CD4-positive, CD25-positive, alpha-beta regulatory T cell (primary cell): ENCODE measurements at places on chromosomes 11 and 22.

DNA sequence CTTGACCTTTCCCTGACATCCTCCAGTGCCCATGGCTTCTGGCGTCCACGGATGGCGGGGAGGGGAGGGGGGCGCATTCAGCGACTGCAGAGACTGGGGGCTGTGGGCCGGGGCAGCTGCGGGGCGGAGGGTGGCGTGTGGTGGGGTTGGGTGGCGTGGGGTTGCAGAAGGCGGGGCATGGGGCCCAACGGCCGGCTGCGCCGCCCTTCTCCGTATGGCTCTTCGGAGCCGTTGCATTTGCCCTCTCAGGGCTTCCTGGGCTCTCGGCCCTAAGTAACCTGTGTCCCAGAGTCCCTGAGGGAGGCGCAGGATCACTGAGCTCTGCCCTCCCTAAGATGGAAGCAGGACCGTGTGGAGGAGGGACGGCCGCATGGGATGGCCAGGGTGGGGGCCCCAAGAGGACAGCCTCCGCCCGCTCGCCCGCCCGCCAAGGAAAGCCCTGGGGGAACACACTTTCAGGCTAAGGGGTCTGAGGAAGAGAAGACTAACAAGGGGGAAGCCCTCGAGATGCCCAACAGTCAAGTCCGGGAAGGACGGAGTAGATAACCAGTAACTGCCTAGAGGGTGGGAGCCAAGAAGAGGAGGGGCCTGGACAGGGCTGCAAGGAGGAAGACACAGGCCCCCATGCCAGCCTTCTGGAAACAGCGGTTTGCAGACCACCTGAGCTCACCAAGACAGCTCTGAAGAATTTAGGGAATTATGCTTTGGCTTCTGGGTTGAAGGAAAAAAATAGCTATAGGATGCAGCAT, 9.2 kb upstream of the AIFM3 start:
- no peak for DNase-seq

DNA sequence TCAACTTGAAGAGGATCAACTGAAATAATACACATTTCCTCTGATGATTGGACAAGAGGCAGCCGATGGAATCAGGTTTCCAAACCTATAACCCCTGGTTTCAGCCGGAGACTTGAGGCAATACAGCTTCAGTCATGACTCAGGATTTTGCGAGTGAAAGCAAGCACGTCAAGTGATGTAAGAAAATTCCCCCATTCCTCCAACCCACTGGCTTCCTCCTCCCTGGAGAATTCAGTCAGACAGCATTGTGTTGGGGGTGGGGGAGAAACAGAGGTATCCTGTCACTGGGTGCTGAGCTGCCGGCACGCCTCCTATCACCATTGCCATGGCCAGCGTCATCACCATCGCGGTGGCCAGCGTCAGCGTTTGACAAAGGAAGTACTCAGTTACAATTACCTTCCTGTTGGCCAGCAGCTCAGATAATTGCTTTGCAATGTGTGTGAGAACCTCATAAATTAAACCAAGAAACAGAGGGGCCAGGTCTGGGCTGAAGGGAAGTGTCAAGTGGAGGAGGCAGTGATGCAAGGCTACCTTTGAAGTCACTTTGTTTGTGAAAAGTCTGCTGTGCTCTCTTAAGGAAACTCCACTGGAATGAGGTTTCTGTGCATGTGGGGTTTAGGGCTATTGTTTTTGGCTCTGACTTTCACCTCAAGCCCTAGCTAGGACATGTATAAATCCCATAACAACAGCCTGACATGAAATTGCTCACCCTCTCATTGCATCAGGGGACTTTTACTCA, 50.2 kb downstream of the LIF start:
- peak; percentile 46 for DNase-seq

GRCh38 chr22:41350087-41350486, 31.7 kb upstream of the TEF start:
- no peak for DNase-seq

DNA sequence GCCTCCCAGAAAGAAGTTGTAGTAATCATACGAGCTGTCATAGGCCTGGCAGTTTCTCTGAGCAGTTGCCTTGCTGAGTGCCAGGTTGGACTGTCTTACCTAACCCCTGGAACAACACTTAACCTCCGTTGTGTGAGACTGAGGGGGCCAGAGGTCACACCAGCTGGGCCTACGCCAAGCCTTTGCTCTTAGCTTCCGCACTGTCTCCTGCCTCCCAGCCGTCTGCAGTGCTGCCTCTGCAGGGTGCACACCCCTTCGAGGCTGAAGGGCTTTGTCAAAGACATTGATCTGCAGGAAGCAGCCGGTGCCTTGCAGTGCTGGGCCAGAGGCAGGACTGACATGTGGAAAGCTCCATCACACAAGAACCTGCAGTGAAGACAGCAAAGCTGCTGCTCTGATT, 16.7 kb downstream of the TAB1 start:
- no peak for DNase-seq

- no peak for DNase-seq
These were observed 294.6 kb upstream of the NARS2 start for GRCh38 chr11:78869293-78869692.

- no peak for DNase-seq
These were observed 1.2 kb upstream of the CDPF1 start for GRCh38 chr22:46251266-46251665.

DNA sequence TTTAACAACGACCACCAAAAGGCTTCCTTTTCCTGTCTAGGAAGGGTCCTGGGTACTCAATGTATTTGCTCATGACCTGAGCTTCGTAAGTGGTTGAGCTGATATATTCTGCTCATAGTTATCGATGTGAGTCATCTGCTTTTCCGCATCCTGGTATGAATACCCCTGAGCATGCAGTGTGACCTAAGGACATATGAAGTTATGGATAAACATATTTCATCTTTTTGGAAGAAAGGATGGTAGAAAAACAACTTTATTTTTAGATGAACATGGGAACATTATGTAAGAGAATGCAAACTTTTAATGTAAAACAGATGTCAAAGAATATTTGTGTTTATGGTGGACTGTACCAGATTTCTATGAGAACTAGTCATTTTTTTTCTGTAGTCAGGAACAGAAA, 28.4 kb downstream of the TRPC6 start:
- DNase-seq: no peak

- DNase-seq: no peak
These were observed 14.4 kb downstream of the MPPED1 start for GRCh38 chr22:43425976-43426785.

GRCh38 chr22:38213319-38213989, 11.7 kb downstream of the MAFF start:
- no peak for DNase-seq

- DNase-seq: no peak
These were observed 3.8 kb downstream of the HEPN1 start for GRCh38 chr11:124922831-124923230.

DNA sequence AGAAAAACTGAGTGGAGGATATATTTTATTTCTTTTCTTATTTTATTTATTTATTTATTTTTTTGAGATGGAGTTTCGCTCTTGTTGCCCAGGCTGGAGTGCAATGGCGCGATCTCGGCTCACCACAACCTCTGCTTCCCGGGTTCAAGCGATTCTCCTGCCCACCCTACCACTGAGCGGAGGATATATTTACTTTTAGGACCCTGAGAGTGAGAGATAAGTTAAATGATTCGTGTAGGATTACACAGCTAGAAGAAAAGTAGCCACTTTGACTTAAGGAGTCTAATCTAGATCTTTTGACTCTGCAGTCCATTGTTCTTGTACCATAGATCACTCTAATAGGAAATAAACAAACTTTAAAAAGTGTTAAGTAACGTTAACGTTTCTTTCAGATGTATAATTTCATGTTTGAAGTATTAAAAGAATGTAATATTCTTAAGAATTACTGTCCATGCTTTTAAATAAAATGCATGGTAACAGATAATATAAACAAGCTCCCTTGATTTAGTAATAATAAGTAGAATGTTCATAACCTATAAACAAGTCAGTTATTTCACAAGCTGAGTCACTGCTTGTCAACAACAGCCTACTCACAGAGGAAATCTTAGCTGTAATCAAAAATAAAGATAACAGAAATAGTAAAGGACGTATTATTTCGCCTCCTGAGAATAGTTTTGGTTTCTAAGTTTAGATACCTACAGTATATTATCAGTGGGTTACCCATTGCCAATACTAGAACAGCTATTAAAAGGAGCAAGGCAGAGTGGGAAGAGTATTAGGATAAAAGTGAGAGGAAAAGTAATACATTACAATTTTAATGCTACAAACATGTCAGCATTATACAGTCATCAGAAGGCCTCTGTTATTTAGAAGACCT, 18.6 kb downstream of the USP47 start:
- no peak for DNase-seq

DNA sequence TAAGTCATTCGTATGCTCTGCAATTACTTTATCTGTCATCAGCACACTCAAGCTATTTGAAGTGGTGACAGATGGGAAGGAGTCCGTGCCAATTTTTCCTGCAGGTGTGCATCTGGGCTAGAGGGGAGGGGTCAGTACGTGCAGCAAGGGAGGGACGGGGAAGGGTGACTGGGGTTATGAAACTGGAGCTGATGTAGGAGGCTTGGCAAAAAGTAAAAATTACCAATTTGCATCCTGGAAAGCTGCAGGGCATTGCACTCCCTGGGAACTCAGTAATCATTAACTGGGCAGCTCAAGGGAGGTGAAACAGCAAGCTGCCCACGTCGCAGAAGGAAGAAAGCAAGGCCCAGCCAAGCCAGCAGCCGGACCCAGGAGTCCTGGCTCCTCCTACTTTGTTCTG, 87.1 kb upstream of the TMEM45B start:
- no peak for DNase-seq

GRCh38 chr11:81892770-81893635, 840.7 kb downstream of the FAM181B start:
- no peak for DNase-seq

- DNase-seq: no peak
These were observed 78.4 kb upstream of the ANO1 start for GRCh38 chr11:69999721-70000120.

DNA sequence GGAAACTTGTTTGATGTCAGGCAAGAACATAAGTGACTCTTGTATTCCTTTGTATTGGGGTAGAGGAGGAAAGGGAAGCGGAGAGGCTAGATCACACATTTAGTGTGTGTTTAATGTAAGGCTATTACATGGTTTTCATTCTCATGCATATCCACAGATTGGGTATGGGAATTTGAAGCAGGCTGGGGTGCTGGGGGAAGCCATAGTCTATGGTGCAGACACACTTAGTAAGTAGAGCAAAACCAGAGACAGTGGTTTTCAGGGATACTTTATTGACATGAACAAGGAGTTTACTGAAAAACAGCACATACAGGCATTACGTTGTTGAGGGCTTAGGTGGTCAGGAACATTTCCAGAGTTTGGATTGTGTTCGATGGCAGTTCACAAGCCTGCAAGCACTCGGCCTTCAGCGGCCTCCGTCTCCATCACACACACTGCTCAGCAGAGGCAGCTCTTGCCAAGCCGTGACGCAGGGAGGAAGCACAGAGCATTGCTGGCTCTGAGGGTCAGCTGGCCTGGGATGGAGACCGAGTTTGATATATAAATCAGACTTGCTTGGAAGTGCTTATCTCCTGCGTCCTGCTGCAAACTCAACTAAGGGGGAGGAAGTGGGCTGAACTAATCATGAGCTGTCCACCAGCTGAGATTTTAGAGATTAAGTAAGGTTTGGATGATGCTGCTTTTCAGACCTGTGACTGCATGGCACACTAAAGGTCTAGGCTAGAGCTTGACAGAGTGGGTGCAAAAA, 25.3 kb downstream of the SCN3B start:
- no peak for DNase-seq

DNA sequence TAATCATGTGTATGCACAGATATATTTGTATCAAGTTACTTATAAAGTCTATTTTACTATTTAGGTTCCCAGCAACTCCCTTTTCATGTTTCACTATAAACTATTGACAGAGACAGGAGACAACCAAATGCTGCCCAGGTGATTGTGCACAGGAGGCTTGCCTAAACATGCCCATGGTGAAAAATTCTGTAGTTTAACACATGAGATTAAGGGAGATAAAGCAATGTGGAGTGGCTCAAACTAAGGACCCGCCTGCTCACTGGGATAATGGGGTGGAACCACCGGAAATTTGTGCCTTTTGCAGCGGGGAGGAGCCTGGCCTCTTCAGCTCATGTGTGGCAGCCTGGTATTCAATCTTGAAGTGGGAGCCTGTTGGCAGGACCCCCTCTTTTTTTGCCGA, 459.5 kb upstream of the CNTN5 start:
- no peak for DNase-seq

DNA sequence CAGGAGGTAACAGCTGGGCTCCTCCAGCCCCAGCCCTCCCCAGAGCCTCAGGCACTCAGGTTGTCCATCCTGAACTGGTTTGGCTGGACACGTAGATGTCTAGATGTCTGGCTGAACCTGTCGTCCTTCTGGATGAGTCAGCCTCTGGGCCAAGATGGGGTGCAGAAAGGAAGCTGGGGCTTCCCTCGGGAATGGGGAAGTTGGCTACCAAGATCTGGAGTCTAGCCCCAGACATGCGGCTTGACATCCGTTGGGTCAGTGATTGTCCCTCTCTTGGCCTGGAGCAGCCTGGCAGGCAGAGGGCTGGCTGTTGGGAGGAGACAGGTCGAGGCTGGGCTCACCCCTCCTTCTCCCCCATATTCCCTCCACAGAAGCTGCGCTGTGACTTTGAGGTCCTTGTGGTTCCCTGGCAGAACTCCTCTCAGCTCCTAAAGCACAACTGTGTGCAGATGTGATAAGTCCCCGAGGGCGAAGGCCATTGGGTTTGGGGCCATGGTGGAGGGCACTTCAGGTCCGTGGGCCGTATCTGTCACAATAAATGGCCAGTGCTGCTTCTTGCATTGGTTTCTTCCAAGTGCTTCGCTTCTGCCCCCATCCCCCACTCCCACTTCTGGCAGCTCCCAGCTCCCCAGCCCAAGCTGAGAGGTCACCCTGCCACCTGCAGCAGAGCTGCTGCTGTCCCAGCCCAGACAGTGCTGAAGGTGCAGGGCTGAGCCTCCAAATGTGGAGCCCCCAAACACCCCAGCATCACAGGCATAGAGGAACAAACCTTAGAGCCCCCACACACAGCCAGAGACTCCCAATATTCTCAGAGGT, 1.3 kb downstream of the CST6 start:
- no peak for DNase-seq

- DNase-seq: no peak
These were observed 38.9 kb downstream of the LIMK2 start for GRCh38 chr22:31250740-31251600.

DNA sequence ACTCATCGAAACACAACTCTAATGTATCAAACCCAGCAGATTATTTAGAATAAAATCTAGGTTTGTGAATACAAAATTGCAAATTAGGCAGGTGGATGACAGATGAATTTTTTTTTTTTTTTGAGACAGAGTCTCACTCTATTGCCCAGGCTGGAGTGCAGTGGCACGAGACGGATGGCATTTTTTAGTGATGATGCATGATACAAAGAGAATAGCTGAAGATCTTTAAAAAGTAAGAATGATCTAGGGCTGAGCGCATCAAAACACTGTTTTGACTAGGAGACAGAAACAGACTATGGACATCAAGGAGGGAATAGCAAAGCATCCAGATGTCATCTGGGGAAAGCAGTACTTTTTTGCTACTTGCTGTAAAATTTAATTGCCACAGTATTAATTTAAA, 63.8 kb downstream of the IMMP1L start:
- no peak for DNase-seq

DNA sequence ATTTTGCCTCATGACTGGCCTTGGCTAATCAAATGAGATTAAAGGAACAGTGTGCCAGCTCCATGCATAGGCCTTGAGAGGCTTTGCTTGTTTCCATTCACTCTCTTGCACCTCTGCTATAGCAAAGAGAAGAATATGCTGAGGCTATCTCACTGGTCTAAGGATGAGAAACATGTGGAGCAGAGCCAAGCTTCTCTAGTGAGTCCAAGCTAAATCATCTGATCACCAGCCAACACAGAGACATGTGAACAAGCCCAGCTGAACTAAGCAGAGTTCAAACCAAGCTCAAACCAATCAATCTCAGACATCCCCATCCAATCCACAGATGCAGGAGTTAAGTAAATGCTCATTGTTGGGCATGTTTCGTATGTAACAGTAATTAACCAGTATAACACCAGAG, 69.4 kb upstream of the API5 start:
- no peak for DNase-seq
